SK-N-SH (cell line): ENCODE measurements at places on chromosomes 1 and 21. TPM values are rescaled to one million over a fixed set of nuclear protein-coding genes. Genes with fewer than 3 reads are reported as not detected.

The MCOLN2 gene
- not detected in 2 replicates for polyA plus RNA-seq

The COL18A1 gene
- polyA plus RNA-seq = 93.6 and 118 TPM in 2 replicates

The KRTAP6-3 gene
- not detected in 2 replicates for polyA plus RNA-seq

The FYB2 gene
- polyA plus RNA-seq = not detected in 2 replicates

The SLC1A7 gene
- not detected in 2 replicates for polyA plus RNA-seq

The CD1D gene
- not detected in 2 replicates for polyA plus RNA-seq

The TCHHL1 gene
- not detected in 2 replicates for polyA plus RNA-seq

The FNDC5 gene
- polyA plus RNA-seq = 0.59 and 0.94 TPM in 2 replicates

The KCNK2 gene
- 12.2 and 16.2 TPM in 2 replicates for polyA plus RNA-seq

The FMO2 gene
- polyA plus RNA-seq = not detected in 2 replicates

The CELA3B gene
- polyA plus RNA-seq = not detected in 2 replicates

The RHD gene
- not detected in 2 replicates for polyA plus RNA-seq

The SUSD4 gene
- polyA plus RNA-seq = 0.21 and 0.31 TPM in 2 replicates

The FALEC gene
- polyA plus RNA-seq = 0.50 and 0.72 TPM in 2 replicates

The FOXE3 gene
- not detected in 2 replicates for polyA plus RNA-seq

The UTS2 gene
- 0.13 TPM in 1 of 2 replicates, not detected in the other for polyA plus RNA-seq

The DTL gene
- 9.3 and 12.6 TPM in 2 replicates for polyA plus RNA-seq

The PCP4L1 gene
- polyA plus RNA-seq = not detected in 2 replicates

The CRYAA gene
- polyA plus RNA-seq = not detected in 2 replicates

The SGIP1 gene
- 15.5 and 22.1 TPM in 2 replicates for polyA plus RNA-seq

The KANK4 gene
- 0.02 TPM in 1 of 2 replicates, not detected in the other for polyA plus RNA-seq

The ZNF691 gene
- polyA plus RNA-seq = 7.2 and 10.1 TPM in 2 replicates

The FAM177B gene
- polyA plus RNA-seq = not detected in 2 replicates

The NUP210L gene
- not detected in 2 replicates for polyA plus RNA-seq

The MACF1 gene
- polyA plus RNA-seq = 37.6 and 45.9 TPM in 2 replicates

The SIPA1L2 gene
- 0.48 and 0.55 TPM in 2 replicates for polyA plus RNA-seq

The TSPEAR gene
- 0.03 and 0.08 TPM in 2 replicates for polyA plus RNA-seq

The CNR2 gene
- polyA plus RNA-seq = not detected in 2 replicates

The SPATA45 gene
- polyA plus RNA-seq = 0.24 TPM in 1 of 2 replicates, not detected in the other

The CFAP74 gene
- polyA plus RNA-seq = not detected in 2 replicates
